LNCaP clone FGC (cell line): ENCODE measurements at places on chromosomes 7 and 10.

GRCh38 chr10:16509996-16510395 lies 11.7 kb downstream of the C1QL3 start:
- no peak for DNase-seq

- no peak for DNase-seq
Observed at GRCh38 chr10:62501547-62501946, 127.4 kb downstream of the ZNF365 start.

DNA sequence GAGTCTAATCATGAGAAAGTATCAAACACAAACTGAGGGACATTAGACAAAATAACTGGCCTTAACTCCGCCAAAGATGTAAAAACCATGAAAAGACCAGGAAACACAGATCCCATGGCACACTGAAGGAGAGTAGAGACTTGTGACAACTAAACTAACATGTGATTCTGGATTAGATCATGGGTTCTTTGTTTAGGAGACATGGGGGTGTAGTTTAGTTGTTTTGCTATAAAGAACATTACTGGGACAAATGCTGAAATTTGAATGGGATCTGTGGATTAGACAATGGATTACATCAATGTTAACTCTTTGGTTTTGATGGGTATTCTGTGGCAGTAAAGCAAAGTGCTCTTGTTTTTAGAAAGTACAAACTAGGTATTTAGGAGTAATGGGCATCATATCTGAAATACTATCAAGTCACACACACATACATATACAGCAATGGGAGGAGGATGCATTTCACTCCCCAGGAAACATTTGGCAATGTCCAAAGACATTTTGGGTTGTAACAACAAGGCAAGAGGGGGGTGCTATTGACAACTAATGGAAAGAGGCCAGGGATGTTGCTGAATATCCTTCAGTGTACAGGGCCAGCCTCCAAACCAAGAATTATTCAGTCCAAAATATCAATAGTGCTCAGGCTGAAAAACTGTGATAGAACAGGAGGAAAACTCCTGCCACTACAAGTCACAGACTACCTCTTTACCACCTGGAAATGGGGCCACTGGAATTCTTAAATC lies 32.4 kb downstream of the WAPL start:
- no peak for DNase-seq

DNA sequence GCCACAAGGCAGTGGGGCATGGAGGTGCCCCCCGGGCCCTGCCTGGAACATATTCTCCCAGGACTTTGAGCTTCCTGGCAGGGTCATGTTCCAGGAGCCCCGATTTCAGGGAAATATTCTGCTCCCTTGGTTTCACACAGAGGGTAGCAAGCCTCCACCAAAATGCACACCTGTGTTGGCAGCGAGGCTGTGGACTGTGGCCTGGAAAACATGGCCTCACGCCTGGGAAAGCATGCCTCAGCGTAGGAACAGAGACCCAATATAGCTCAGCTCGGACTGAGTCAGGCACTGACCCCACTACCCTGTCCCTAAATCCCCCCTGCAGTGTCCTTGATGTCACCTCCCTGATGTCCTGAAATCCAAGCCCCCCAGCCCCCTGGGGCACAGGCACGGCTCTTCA lies 92.0 kb downstream of the KCNMA1 start:
- no peak for DNase-seq

DNA sequence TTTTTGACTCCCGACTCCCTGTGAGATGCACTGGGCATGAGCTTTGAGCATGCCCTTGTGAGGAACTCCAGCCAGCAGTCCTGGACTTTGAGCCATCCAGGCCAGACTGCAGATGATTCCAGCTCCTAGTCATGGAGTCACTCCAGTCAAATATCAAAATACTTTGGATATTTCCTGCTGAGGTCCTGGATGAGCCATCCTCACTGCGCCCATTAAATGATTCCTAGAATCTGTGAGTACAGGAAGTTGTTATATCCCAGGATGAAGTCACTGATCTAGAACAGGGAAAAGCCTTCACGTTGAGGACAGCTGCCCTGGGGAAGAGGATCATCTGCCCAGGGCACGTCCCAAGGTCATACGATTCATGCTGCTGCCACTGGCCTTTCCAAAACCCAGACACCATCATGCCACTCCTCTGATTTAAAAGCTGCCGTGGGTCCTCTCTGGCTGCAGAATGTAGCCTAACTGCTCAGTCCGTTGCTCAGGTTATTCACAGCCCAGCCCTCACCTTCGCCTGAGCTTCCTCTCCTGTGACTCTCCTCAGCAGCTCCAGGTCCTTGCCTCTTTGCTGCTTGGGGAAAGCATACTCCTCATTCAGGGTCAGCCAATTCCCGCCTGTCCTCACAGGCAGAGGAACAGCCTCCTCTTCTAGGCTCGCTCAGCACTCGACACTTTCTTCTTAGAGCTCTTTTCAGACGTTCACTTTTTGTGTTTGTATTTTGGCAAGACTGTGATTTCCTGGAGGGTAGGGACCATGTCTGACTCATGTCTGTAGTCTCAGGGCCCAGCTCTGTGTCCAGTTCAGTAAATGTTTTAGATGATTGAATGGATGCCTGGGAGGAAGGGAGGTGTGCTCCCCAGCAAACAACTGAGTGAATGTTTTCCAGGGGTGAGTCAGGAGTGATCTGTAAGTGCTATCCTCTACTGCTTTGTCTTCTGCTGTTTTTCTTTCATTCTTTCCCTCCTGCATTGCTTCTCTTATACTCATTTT lies 157.8 kb downstream of the SNX10 start:
- no peak for DNase-seq

DNA sequence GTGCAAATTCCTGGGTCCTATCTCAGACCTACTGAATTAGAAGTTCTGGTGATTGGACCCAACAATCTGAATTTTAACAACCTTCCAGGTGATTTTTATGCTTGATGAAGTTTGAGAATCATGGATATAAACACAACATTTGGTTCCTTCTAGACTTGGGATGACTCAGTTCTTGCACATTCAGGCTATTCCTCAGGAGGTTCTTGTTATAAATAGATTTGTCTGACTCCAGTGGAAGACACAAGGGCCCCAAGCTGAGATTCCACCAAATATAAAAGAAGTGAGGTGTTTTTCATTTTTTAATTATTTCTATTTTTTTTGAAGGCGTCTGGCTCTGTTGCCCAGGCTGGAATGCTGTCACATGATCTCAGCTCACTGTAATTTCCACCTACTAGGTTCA lies 9.4 kb upstream of the TAS2R16 start:
- no peak for DNase-seq

GRCh38 chr10:95792211-95792780 lies 36.3 kb downstream of the ENTPD1 start:
- no peak for DNase-seq

DNA sequence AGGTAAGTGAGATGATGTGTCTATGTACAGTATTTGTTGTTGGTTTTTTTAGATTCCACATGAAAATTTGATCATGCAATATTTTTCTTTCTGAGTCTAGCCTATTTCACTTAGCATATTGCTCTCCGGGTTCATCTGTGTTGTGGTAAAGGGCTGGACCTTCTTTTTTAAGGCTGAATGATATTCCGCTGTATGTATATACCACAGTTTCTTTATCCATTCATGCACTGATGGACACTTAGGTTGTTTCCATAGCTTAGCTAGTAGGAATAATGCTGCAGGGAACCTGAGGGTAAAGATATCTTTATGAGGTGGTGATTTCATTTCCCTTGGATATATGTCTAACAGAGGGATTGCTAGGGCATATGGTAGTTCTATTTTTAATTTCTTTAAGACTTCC lies 80.8 kb downstream of the FAM107B start:
- no peak for DNase-seq

GRCh38 chr10:33112831-33113455 lies 154.9 kb upstream of the ITGB1 start:
- no peak for DNase-seq

GRCh38 chr7:158991824-158992621 lies 135.7 kb downstream of the DYNC2I1 start:
- DNase-seq: no peak

GRCh38 chr7:17325364-17325763 lies 26.9 kb downstream of the AHR start:
- DNase-seq: no peak

- DNase-seq: no peak
Observed at GRCh38 chr10:44921506-44921905, 10.4 kb downstream of the TMEM72 start.

GRCh38 chr10:68239596-68240150 lies 7.8 kb upstream of the ATOH7 start:
- no peak for DNase-seq

DNA sequence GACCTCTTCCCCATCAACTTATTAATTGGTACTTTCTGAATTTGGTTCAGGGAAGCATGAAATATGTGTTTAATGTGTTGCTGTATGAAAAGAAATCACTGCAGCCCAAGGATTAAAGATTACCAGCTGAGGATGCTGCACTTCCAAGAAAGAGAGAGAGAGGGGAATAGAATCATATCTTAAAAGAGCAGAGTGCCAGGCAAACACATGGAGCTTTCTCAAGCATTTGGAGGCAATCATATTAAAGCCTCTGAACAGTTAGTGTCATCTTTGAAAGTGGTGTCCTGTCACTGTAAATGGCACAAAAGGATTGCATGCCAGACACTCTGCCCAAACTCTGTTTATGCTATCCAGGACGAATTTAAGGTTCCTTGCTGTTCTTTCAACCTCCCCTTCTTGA lies 386.7 kb downstream of the SORCS1 start:
- DNase-seq: no peak

GRCh38 chr7:110003827-110004226 lies 1087.1 kb upstream of the LRRN3 start:
- no peak for DNase-seq

GRCh38 chr7:77690289-77690688 lies 6.0 kb upstream of the RSBN1L start:
- DNase-seq: no peak

GRCh38 chr10:77305650-77306632 lies 331.7 kb downstream of the KCNMA1 start:
- peak; percentile 96 for DNase-seq

GRCh38 chr10:30092151-30092790 lies 32.9 kb upstream of the JCAD start:
- no peak for DNase-seq

GRCh38 chr7:35521941-35522340 lies 173.0 kb downstream of the HERPUD2 start:
- DNase-seq: no peak

DNA sequence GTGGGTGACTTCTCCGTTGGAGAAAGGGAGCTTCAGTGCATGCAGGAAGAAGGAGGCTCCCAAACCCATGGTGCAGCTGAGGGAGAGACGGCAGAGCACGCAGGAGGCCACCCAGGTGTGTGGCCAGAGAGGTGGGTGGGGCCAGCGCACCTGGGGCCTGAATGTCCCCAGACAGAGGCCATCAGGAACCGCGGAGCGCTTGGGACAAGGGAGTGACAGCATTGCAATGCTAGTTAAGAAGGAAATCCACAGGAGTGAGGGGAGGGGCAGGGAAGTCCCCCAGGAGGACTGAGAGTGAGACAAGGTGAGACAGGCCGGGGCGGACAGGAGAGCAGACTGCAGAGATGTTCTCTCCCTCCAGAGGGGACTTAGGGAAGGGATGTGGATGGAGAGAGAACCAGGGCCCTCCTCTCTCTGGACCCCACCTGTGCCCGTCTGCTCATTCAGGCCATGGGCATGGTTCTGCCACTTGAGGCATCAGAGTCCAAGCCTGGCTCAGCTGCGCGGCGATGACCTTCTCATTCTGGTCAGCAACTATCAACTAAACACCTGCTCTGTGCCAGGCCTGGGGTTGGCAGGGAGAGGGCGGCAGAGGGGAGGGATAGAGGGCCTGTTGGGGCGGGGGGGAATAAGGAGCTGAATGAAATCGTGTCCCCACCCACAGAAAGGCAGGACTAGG lies 69.4 kb upstream of the COL13A1 start:
- no peak for DNase-seq

DNA sequence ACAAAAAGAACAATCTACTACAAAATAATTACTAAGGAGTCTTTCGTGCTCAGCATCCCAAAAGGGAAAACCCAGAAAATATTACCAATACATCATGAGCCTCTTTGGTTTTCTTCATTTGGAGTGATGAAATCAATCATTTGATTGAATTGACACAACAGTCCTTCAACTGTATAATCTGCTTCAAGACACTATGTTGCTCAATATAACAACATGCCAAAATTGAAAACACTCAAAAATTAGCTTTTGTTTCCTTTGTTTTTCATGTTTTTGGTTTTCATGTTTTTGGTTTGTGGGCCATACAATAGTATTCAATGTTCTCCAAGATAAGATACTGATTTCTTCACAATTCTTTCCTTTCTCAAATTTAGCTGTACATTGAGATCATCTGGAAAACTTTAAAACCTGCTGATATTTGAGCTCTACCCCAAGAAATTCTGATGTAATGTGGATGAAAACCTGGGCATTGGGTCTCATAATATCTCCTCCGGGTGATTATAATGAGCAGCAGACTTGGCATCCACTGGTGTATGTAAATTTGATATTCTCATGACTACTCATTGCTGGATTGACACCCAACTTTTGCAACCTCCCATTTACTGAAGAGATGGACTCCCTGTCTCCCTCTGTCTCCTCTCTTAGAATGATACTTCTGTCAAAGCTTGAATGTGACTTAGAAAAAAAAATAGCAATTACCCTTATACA lies 4.6 kb downstream of the SOSTDC1 start:
- DNase-seq: no peak

- no peak for DNase-seq
Observed at GRCh38 chr7:48296966-48297365, 125.7 kb downstream of the ABCA13 start.

GRCh38 chr7:128697302-128697905 lies 25.3 kb downstream of the GARIN1A start:
- no peak for DNase-seq

- no peak for DNase-seq
Observed at GRCh38 chr7:157682946-157683746, 346.3 kb downstream of the DNAJB6 start.

DNA sequence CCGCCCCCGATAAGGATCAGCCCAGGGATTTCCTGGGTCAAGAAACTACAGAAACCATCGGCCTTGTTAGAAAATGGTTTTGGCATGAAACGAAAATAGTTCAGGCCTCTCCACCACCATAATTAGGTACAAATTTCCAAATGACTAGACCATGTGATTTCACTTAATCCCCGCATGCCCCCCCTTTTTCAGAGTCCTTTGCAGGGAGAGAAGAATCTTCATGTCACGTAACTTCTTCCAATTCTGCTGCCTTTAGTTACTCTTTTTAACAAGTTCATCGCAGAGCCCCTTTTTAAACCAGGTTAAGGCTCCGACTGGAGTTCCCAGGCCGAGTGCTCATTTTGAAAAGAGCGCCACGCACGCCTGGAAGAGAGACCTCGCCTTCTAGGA lies 3.4 kb downstream of the PDGFA start:
- DNase-seq: no peak
